ENCODE measurements at places on chromosomes 5 and 9.

DNA sequence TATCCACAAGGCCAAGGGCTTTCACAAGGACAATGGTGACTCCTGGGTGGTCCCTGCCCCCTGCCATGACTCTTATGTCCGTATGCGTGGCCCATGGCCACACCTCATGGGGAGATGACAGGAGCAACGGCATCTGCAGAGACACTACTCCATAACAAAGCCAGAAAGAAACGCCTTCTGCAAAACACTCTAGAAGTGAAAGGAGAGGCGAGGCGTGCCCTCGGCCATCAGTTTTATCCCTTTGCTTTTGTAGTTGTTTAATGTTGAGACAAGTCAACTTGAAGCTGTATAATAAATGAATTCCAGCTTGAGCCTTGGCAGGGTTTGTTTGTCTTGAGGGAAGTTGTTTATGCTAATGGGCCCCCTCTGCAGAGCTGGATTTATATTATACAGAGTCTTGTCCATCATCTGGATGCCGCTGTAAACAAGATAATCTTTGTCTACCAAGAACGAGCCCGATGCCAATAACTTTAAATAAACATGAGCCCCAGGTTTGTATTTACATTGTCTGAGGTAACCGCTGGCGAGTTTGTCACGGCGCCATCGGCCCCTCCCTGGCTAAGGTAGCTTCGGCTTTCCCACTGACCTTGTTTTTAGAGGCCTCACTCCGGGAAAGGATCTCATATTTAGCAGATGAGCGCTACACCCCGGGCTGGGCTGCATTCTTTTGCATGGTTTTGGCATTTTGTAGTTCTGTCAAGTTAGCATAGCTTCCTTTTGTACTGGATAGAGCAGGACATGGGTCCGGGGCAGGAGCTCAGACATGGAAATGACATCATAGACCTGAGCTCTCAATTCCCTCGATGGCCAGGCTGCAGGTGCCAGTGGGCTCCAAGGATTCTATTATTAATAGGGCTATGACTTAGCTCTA lies 165.3 kb downstream of the ERCC6L2 start:
- DNase-seq = no peak

DNA sequence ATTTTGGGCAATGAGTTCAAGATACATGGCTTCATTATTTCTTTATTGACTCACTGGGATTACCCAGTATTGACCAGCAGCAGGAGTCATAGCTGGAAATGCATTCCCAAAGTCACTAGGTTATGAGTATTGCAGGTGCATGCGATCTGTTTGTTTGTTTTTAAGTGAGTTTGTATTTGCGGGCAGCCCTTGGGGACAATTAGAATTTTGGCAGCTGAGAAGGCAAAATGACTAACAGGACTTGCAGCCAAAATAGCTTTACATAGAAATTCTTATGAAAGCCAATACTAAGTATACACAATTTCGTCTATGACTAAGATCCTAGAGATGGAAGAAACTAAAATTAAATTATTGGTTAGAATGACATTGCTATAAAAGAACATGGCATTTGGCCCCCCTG lies 18.1 kb upstream of the RGMB start:
- DNase-seq = no peak

DNA sequence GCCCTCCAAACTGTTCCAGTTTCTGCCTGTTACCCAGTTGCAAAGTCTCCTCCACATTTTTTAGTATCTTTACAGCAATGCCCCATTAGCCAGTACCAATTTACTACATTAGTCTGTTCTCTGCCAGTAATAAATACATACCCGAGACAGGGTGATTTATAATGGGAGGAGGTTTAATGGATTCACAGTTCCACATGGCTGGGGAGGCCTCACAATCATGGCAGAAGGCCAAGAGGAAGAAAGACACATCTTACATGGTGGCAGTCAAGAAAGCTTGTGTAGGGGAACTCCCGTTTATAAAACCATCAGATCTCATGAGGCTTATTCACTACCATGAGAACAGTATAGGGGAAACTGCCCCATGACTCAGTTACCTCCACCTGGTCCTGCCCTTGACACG lies 600.7 kb upstream of the CDH6 start:
- no peak for DNase-seq

GRCh38 chr9:134633362-134634142 lies 8.1 kb upstream of the COL5A1 start:
- no peak for DNase-seq

- DNase-seq = no peak
These were observed 22.8 kb upstream of the PANK3 start for GRCh38 chr5:168601972-168602371.

GRCh38 chr9:137240318-137240840 lies 708 bp upstream of the TUBB4B start:
- DNase-seq = peak; percentile 15

- DNase-seq = no peak
These were observed 26.4 kb downstream of the ANXA1 start for GRCh38 chr9:73178044-73178443.

DNA sequence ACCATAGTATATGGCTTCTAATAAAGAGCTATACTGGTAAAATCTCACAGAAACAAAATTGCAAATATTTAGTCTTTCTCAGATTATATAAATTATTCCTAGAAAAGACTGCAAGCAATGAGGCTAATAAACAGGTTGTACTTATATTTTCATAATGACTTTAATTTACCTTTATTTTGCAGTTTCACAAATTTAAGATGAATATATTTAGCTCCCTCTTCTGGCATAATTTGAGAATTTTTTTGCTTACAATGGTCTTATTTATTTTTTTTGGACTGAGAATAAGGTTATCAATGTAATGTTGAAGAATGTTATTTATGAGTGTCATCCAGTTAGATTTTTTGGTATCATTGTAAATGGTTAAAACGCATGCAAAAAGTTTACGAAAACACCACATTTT lies 56.7 kb downstream of the PIK3R1 start:
- no peak for DNase-seq

- no peak for DNase-seq
These were observed 14.7 kb downstream of the CD74 start for GRCh38 chr5:150397782-150398721.

DNA sequence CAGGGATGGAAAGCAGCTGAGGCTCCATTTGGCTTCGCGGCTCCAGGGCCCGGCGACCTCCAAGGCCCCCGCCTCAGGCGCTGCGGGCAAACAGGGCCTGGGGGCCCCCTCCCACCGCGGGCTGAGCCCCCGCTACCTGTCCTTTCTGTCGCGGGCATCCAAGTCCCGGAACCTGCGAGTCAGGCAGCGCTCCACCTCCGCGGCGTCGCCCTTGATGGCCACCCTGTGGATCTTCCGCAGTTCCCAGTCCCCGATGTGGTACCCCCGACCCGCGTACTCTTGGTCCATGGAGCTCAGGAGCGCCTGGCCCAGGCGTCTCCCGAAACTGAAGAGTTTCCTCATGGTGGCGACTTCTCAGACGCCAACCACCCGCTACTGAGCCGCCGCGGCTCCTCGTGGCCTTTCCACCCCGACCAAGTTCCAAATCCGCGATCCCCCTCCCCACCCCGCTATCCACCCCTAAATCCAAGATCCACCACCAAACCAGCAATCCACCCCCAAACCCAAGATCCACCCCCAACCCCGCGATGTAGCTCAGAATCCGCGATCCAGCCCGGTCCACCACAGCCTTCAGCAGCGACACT lies 86.5 kb upstream of the CCDC180 start:
- no peak for DNase-seq

GRCh38 chr9:109134167-109134578 lies 14.4 kb upstream of the TMEM245 start:
- no peak for DNase-seq

DNA sequence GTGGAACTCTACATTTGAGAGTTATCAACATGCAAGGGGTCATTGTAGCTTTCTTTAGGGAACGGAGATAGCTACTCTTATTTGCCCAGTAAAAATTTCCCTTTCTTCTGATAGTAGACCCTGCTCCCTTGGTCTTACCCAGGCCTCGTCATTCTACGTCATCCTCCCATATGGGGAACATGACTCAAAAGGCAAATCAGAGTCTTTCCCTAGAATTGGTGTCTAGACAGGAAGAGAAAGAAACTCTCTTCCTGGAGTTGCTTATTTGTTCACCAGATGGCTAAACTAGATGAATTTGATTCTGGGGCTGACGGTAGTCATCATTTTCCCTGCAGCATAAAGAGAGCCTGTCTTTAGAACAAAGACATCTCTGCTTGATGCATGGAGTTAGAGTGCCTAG lies 12.2 kb upstream of the SLC38A9 start:
- no peak for DNase-seq

DNA sequence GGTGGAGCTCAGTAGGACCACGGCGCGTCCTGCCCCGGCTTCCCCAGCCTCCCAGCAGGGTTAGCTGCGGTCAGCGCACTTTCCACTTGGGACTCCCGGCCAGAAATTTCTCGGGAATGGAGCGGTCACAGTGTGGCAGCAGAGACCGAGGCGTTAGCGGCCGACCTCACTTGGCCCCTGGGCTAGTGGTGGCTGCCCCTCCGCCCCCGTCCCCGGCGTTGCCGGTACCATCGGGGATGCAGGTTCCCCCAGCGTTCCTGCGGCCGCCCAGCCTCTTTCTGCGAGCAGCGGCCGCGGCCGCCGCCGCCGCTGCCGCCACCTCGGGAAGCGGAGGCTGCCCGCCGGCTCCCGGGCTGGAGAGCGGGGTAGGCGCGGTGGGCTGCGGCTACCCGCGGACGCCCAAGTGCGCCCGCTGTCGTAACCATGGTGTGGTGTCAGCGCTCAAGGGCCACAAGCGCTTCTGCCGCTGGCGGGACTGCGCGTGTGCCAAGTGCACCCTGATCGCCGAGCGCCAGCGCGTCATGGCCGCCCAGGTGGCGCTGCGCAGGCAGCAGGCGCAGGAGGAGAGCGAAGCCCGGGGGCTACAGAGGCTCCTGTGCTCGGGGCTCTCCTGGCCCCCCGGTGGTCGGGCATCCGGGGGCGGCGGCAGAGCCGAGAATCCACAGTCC lies 460 bp downstream of the DMRTA1 start:
- DNase-seq = no peak

DNA sequence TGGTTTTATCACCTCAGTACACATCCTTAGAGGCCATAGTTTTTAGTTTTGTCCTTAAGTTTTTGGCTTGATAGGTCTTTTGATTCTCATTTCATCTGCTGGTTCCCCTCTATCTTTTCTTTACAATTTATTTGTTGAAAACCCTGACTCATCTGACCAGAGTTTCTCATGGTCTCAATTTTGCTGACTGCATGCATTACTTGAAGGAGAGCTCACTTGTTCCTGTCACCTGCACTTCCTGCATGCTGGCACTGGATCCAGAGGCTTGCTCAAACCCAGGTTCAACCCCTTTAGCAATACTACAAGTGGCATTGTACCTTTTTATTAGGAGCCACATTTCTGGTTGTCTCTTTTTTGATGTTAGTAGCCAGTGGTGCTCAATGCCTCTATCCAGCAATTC lies 26.7 kb downstream of the FBXO10 start:
- DNase-seq = no peak

DNA sequence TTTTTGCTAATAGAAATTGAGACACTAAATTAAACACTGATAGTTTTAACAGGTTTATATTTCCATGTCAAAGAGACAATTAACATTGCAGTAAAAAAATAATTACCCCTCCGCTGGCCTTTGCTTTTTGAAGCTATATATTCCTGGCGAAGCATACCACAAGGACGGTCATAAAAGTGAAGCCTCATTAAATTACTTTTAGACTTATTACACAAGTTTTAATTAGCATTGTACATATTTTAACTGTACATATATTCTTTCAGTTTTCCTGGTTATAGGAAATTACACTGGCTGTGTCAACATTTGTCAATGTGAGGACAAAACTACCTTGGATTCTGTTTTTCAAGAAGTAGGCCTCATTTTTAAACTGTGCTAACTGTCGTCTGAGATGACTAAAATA lies 1.2 kb downstream of the CDKN2A start:
- no peak for DNase-seq

DNA sequence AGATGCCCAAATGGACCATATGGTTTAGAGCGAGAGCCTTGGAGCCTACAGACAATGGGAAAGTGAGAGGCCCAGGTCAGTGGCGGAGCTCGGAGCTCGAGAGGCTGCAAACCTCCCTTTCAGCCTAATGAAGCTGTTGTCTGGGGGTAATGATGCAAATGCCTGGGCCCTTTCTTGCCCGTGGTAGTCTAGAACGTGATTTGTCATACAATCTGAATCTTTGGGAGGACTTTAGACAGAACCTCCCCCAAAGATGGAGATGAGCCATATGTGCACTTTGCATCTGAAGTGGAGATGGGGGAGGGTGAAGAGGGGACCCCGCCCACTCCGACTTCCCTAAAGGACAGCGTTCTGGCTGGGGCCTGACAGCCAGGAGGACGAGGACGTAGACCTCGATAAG lies 10.3 kb upstream of the NEUROG1 start:
- DNase-seq = no peak

GRCh38 chr9:126894052-126894603 lies 20.5 kb upstream of the RALGPS1 start:
- DNase-seq = no peak

- DNase-seq = no peak
These were observed 80.4 kb upstream of the PRSS3 start for GRCh38 chr9:33714989-33715388.

DNA sequence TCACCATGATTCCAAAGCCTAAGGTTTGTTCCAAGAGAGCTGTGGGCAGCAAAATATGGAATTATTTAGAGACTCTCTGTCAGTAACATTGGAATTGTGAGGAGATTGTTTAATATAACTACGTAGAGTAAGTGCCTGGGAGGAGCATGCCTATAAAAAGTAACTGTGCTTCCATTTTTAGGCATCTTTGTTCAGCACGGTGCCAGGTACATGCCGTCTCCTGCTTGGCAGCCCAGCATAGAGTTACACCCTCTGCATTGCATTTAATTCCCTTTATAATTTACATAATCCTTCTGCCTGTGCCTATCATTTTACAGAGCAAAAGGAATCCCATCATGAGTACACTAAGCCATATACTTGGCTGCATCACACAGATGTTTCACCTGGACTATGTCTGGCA lies 32.1 kb upstream of the ALDH1A1 start:
- DNase-seq = no peak

DNA sequence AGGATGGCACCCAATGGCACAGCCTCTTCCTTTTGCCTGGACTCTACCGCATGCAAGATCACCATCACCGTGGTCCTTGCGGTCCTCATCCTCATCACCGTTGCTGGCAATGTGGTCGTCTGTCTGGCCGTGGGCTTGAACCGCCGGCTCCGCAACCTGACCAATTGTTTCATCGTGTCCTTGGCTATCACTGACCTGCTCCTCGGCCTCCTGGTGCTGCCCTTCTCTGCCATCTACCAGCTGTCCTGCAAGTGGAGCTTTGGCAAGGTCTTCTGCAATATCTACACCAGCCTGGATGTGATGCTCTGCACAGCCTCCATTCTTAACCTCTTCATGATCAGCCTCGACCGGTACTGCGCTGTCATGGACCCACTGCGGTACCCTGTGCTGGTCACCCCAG lies 25.4 kb downstream of the HRH2 start:
- DNase-seq = no peak

GRCh38 chr9:22117511-22118384 lies 108.6 kb upstream of the CDKN2B start:
- no peak for DNase-seq

DNA sequence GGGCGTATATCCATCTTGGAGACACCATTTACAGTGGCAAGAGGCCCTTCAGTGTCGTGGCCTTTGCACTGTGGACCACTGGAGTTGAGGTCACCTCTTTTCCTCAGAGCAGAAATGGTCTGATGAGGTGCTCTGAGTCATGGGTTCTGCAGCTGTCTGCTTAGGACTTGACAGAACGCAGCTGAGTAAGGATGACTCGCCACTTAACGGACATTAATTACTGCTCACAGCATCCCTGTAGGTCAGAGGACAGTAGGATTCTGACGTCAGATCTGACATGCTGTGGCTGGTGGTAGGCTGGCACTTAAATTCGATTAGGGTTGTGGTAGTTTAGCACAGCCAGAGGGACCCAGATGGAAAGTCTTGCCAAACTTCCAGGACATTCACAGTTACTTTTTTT lies 479.4 kb downstream of the DMAC1 start:
- DNase-seq = no peak

- no peak for DNase-seq
These were observed 180.9 kb downstream of the CD180 start for GRCh38 chr5:67015541-67016191.

Data from stimulated activated CD8-positive, alpha-beta memory T cell treated with anti-CD3 and anti-CD28 coated beads, Interleukin-7, amount 100 ng/mL, for 1 hour (primary cell).